NCI-H1436 (cell line): ENCODE measurements at places on chromosomes 3 and 15.

GRCh38 chr3:165133188-165133899, 55.0 kb upstream of the SI start:
- DNase-seq = no peak

GRCh38 chr3:174430986-174431385, 428.1 kb upstream of the NAALADL2 start:
- no peak for DNase-seq

DNA sequence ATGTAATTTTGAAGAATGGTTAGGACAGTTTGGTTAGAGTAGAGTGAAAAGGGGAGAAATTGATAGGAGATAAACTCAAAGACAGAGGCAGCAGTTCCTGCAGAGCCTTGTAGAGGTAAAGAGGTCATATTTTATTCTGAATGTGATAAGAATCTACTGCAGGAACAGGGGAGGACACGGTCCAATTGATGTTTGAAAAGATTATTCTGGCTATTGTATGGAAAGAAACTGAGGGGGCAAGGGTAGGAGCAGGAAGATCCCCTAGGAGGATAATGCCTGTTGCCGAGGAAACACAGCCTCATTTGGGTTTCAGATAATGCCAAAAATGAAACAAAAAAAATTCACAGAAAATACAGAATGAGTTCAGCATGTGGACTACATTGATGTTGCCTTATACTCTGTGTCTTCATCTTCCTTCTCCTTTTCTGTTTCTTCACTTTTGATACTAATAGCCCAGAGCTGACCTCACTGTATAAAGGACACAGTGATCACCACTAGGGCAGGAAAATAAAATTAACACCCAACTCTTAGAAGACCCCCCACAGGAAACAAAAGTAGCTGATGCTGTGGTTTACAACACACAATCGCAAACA, 454.6 kb upstream of the UBE2E2 start:
- no peak for DNase-seq

DNA sequence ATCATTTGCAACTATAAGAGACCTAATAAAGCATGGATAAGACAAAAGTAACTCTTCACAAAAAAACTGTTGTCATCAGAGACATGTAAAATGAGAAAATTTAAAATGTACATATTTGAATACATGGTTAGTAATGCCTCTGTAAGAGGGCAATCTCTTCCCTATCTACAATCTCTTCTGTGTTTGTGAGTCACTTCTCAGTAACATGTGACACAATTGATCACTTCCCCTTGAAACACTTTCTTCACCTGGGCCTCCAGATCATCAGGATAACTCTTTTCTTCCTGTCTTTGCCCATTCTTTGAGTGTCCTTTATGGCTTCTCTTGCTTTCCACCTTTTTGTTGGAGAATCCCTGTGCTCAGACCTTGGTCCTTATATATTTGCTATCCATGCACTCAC, 50.4 kb downstream of the TFDP2 start:
- no peak for DNase-seq

- DNase-seq = no peak
These were observed 28.9 kb downstream of the TLNRD1 start for GRCh38 chr15:81029414-81030300.

DNA sequence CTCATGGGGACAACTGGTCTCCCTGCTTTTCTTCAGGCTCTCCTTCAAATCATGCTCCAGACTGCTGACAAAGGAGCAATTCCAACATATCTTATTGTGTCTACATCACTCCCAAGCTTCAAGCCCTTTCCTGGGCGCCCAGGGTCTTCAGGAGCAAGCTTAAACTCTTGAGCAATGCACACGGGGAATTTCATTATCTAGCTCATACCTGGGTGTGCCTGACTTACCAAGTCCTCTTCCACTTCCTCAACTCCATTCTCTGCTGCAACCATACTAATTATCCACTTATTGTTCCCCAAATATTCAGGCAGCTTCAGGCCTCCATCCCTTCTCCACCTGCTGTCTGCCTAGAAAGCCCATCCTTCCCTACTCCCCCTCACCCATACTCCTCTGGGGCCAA, 50.6 kb downstream of the B3GNT5 start:
- DNase-seq = no peak

GRCh38 chr3:112136959-112137693, 4.1 kb upstream of the GCSAM start:
- peak; percentile 66 for DNase-seq

- no peak for DNase-seq
These were observed 110.1 kb upstream of the LPP start for GRCh38 chr3:188043891-188044290.

DNA sequence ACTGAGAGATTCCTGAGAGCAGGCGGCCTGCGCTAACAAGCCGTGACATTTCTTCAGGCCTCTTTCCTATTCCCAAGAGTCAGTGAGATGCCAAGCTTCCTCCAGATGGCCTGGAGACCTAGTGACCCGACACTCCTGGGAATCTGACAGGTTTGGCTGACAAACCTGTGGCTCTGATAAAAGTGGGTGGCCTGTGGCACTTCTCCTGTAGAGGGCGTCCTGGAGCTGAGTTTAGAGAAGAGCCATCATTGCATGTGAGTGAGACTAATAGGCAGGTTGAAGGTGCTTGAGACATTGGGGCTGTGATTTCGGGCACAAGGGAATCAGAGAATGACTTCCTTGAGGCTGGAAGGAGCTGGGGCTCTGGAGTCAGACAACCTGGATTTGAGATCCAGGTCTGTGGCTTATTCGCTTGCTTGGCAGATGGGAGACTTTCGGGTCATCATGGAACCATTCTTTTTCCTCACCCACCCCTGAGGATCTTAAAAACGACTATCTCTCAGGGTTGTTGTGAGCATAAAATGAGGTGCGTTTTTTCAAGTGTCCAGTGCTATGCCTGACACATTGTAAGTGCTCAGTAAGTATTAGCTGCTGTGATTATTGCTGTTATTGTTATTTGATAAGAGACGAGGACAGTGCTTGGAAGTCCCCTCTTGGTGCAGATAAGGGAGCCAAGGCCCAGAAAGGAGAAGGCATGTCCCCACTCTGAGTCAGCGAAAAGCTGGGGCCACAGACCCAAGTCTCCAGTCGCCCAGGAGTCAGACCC, 77.2 kb downstream of the SCN10A start:
- no peak for DNase-seq

DNA sequence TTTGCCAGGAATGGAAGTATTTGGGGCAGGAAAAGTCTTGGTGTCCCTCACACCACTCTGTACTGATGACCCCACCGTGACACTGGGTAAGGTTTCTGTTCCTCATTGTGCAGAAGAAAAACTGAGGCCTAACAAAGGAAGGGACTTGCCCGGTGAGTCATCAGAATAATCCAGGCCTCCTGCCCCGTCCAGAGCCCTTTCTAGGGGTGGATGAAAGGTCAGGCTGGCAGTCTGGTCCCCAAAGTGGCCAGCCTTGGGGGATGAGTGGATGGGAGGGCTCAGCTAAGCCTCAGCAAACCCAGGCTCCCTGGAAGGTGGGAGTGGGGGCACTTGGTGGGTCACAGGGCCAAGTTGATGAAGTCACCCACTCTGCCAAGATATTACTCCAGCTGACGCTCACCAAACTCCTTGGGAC, 2.3 kb upstream of the DNAH1 start:
- DNase-seq = no peak
